ENCODE measurements at places on chromosomes 1 and 21.
A peak's percentile ranks its signal among the peaks of the same experiment; 100 is the strongest.

DNA sequence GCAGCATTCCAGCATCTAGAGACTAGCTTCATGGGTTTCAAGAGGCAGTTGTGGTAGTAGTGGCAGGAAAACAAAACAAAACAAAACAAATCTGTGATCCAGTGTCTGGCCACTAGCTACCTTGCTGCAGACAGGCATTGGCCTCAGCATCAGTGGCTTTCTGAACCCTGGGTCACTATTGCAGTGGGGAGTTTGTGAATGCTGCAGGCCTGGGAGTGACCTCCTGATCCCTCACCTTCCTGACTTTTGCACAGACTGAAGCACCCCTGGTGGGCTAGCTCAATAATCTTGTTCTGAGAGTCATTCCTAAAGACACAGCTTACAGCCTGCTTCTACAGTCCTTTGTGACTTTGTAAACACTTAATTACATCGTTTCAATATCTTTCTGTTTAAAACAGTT is 24.9 kb upstream of the APCS start:
- no peak for DNase-seq

DNA sequence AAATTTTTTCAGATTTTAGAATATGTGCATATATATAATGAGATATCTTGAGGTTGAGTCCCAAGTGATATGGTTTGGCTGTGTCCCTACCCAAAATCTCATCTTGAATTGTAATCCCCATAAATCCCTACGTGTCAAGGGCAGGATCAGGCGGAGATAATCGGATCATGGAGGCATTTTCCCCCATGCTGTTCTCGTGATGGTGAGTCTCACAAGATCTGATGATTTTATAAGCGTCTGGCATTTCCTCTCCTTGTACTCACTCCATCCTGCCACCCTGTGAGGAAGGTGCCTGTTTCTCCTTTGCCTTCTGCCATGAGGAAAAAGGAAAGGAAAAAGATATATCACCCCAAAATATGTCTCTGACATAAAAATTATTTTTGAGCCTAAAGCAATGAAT is 64.6 kb downstream of the TOR3A start:
- DNase-seq = peak; percentile 56

GRCh38 chr21:19343711-19344110 is 940.1 kb upstream of the TMPRSS15 start:
- DNase-seq = no peak

- no peak for DNase-seq
These were observed 203.9 kb downstream of the TOMM20 start for GRCh38 chr1:234924450-234925355.

GRCh38 chr1:180181996-180182642 is 27.4 kb downstream of the QSOX1 start:
- no peak for DNase-seq

DNA sequence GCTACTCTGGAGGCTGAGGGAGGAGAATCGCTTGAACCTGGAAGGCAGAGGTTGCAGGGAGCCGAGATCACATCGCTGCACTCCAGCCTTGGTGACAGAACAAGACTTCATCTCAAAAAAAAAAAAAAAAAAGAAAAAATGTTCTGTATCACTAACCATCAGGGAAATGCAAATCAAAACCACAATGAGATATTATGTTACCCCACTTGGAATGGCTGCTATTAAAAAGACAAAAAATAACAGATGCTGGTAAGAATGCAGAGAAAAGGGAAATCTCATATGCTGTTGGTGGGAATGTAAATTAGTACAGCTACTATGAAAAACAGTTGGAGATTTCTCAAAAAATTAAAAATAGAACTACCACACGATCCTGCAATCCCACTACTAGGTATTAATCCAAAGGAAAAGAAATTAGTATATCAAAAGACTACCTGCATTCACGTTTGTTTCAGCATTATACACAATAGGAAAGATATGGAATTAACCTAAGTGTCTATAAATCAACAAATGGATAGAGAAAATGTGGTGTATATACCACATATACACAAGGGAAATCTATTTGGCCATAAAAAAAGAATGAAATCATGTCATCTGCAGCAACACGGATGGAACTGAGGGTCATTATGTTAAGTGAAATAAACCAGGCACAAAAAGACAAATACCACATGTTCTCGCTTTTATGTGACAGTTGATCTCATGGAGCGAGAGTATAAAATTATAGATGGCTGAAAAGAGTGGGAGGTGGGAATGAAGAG is 62.6 kb downstream of the ABL2 start:
- DNase-seq = no peak
